HuH-7 (cell line): ENCODE measurements at places on chromosomes 7 and 10.
A peak's percentile ranks its signal among the peaks of the same experiment; 100 is the strongest.

DNA sequence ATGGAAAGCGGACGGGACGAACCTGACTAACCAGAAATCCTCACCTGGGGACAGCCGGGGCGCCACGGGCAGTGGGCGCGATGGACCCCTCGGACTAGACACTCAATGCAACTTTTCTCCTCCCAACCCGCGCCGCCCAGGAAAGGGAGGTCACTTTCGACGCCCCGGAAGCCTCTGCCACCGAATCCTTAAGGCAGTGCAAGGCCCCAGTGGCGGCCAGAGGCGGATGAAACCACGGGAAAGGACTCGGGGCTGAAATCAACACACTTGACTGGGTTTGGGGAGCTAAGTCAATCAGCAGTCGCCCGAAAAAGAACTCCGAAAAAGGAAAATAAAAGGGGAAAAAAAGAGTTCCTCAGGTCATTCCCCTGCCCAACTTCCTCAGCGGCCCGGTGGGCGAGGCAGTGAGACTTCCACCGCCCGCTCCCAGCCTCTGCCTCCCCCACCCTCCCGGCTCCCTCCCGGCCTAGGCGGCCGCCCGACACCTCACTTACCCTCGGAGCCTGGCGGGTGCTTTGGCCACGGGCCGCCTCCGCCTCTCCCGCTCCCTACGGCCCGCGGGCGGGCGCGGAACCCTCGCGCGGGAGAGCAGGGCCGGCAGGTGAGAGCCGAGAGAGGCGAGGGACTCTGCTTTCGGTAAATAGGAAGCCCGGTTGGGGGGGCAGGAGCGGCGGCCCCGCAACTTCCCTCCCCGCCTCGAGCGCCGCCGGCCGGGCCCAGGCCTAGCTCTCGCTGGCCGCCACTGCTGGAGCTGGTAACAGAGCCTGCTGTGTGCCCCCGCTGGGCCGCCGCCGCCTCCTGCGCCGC lies 518 bp downstream of the WAPL start:
- DNase-seq: peak; percentile 55

- DNase-seq: no peak
These were observed 89.3 kb upstream of the DIP2C start for GRCh38 chr10:778626-779330.

DNA sequence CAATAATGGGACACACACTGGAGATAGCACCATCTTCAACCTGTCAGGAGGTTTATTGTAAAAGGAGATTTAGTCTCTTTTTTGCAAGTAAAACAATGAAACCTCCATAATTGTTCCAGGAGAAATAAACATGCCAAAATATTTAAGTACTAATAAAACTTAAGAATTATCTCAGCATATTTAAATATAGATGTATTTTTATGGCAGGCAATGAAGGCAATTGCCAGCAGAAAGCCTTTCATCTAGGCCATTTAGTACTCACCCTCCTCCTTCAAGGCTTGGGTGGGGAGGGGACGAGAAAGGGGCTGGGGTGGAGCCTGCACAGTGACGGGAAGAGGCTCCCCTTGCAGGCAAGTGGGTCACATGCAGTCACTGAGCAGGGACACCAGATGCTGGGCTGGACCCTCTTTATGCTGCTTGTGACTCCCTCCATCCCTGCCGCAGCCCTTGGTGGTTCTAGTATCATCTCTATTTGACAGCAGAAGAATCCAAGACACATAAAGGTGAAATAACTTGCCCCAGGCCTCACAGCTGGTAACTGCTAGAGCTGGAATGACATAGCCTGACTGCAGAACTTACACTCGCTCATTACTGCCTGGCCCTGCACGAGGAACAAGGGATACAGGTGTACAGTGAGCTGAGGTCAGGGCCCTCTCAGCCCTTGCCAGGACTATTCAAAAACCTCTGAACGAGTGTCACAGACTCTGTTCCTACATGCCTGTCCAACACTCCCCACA lies 449.5 kb upstream of the ZMIZ1 start:
- DNase-seq: no peak

GRCh38 chr7:85469446-85470010 lies 282.7 kb upstream of the SEMA3D start:
- DNase-seq: peak; percentile 3

GRCh38 chr7:130560972-130561371 lies 69.1 kb downstream of the MEST start:
- peak; percentile 16 for DNase-seq

DNA sequence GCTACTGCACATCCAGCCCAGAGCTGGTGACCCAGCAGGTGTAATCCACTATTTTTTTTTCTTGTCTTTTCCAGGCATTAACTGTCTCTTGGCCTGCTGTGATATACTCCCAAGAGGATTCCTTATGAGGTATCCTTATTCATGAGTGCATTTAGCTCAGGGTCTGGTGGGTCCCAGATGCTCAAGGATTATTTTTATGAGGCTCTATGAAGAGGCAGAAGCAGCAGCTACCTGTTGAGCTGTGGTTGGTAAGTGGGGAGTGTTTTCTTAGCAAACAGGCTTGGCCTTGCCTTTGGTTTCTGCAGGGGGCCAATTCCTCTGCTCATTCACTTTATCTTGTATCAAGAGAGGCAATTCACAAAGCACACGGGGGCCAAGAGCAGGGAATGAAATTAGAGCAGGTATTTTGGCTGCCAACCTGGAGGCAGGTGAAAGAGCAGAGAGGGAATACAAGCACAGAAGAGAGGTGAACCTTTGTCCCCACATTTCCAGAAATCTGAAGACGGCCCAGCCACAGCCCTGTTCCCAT lies 221.6 kb downstream of the TMEM178B start:
- DNase-seq: no peak

DNA sequence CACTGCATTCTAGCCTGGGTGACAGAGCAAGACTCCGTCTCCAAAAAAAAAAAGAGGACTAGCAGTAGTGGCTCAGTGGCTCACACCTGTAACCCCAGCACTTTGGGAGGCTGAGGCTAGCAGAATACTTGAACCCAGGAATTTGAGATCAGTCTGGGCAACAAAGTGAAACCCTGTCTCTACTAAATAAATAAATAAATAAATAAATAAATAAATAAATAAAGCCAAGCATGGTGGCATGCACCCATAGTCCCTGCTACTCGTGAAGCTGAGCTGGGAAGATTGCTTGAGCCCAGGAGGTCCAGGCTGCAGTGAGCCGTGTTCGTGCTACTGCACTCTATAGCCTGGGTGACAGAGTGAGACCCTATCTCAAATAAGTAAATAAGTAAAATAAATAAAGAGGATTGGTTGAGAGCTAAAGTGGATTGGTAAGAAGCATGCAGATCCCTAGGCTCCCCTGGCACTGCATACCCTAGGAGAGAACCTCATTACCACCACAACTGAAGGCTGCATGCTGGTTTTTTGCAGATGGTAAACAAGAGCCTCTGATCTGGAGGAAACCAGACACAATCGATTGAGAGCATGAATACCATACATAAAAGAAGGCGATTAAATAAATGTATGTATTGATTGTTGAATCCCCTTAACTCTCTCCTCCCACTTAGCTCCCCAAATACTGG lies 163.2 kb downstream of the REEP3 start:
- DNase-seq: no peak

- DNase-seq: no peak
These were observed 6.6 kb upstream of the FMC1 start for GRCh38 chr7:139334399-139335150.
